ENCODE measurements at places on chromosomes 6 and 20.

GRCh38 chr20:50281831-50282591 lies 91.4 kb downstream of the CEBPB start:
- no peak for DNase-seq

GRCh38 chr6:18147160-18147559 lies 7.7 kb downstream of the TPMT start:
- DNase-seq, result no peak

DNA sequence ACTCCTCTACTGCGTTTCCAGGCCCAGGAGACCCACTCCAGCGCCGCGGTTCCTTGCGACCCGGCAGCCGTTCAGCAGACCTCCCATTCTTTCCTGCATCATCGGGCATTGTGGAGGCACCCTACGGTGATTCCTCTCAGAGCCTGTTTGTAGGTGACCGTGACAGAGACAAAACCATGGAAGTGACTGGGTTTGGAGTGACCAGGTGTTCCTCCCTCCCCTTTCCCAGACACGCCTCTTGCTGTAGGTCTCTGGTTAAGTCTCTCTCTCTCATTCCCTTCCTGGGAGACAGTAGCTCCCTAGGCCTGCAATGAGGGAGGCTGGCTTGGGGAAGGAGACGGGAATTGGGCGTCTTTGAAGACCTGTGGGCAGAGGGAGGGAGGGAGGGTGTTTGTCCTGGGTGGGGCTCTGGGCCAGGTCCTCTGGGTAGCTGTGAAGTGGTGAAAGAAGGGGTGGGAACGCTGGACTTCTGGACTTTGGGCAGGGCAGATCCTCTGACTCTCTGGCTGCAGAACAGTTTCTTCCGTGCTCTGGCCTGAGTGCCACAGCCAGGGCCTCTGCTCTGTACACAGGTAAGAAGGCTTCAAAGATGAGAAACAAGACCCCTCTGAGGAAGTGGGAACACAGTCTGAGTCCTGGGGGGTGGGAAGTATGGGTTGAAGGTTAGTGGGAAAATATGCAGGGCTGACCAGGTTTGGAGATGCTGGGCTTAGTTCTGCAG lies 763 bp downstream of the KLC4 start:
- no peak for DNase-seq

- DNase-seq, result no peak
Measured at GRCh38 chr20:60408435-60408834, 450.2 kb downstream of the CDH26 start.

DNA sequence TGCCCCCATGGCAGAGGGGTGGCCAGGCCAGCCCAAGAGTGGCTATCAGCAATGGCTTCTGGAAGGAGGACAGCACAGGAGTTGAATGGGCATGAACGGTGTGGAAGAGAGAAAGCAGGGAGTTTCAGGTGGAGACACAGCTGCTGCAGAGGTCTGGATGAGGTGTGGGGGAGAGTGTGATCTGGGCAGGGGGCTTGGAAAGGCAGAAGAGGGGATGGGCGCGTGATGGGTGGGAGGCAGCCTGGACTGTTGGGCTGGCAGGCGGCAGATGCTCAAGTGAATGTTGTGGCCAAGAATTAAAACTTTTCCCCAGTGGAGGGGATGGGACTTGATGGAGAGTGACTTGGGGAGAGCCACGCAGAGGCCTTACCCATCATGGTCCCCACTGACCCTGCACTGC lies 46.5 kb downstream of the TOX2 start:
- no peak for DNase-seq

- no peak for DNase-seq
Measured at GRCh38 chr6:161257793-161258457, 15.9 kb downstream of the AGPAT4 start.

DNA sequence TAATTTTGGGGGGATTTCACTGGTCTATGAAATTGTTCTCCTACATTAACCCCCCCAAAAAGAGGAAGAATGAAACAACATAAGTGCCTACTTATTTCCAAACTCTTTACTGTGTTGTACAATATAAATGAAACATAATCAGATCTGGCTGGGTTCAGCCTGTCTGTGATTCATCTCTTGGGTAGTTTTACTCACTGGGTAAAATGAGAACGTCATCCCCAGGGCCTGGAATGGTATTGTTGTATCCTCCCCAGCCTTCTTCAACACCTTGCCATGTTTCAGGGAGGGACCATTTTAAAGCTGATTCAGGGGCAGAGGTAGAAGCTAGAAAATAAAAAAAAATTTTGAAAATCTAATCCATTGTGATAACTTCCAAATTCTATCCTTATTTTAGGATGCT lies 256.7 kb downstream of the PKHD1 start:
- DNase-seq, result no peak

Measured in pons (tissue), 1 donor.